ENCODE measurements at places on chromosomes 6 and 20.
A peak's percentile ranks its signal among the peaks of the same experiment; 100 is the strongest.

GRCh38 chr6:82362878-82363427 is 664 bp upstream of the TPBG start:
- peak; percentile 90 for DNase-seq

GRCh38 chr6:91480402-91480801 is 893.5 kb upstream of the MAP3K7 start:
- DNase-seq, result no peak

GRCh38 chr6:26254724-26255123 is 110.3 kb upstream of the BTN3A2 start:
- DNase-seq, result no peak

DNA sequence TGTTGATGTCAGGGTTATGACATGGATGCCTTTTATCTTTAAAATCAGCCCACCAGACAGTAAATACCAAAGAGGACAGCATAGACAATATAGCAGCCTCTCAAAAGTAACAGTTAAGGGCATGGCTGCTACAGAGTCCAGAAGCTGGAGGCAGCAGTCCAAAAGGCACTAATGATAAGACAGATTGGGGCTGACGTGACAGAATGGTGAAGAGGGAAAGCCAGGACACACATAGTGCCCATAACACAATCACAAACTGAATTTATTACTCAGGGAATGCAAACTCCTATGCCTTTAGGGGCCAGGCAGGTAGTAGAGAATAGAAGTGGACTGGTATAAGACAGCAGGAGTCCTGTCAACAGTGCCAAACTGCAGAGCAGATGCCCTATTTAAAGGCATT is 40.7 kb downstream of the TP53INP2 start:
- no peak for DNase-seq

DNA sequence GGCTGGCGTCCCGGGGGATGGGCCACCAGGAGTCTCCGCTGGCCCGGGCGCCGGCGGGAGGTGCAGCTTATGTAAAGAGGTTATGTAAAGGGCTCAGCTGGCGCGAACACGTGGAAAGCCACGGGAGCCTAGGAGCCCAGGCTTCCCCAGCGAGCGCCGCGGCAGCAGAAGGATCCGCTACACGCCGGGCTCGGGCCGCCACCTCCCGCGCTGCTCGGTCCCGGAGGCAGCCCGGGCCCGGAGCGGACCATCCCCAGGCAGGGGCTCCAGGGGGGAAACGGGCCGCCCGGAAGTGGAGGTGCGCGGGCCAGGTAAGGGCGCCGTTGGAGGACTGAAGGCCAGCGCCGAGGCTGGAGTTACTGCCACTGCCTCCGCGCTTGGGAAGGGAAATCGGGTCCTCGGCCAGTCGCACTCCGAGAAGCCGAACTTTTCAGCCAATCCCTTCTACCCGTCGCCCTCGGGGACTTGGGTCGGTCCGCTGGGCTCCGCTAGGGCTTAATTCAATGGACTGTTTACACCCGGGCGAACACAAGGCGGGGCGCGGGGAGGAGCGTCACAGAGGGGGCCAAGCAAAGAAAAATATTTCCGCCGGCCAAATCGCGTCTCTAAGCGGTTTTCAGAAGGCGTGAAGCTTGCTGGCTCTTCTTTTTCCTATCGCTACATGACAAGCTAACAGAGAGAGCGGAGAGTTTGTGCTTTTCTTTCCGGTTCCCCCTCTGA is 398 bp downstream of the STK35 start:
- peak; percentile 96 for DNase-seq

GRCh38 chr6:138235693-138236092 is 17.4 kb upstream of the PBOV1 start:
- DNase-seq, result no peak

GRCh38 chr6:167956983-167957492 is 40.4 kb upstream of the KIF25 start:
- DNase-seq, result no peak

GRCh38 chr6:13465734-13466133 is 21.7 kb downstream of the GFOD1 start:
- DNase-seq, result no peak

- no peak for DNase-seq
Observed at GRCh38 chr6:42693725-42694323, 28.6 kb downstream of the PRPH2 start.

- no peak for DNase-seq
Observed at GRCh38 chr6:10441655-10442009, 26.8 kb upstream of the TFAP2A start.

DNA sequence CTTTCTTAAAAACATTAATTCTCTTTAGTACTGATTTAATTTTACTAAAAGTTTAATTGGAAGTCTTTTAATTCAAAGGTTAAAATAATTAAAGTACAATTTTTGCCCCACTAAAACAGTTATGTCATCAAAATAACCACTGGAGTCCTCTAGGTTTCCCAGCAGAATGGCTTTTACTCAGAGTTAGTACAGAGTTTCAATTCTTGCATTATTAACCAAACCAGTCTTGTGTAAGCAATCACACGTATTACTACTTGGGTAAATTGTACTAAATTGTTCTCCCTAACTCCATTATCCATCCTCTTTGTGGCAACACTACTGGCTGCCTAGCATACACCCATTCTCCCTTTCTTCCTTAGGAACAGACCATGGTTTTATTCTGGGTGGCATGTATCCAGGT is 36.9 kb downstream of the CDK19 start:
- no peak for DNase-seq

- DNase-seq, result peak; percentile 10
Observed at GRCh38 chr6:24484657-24485323, 4.6 kb downstream of the GPLD1 start.

DNA sequence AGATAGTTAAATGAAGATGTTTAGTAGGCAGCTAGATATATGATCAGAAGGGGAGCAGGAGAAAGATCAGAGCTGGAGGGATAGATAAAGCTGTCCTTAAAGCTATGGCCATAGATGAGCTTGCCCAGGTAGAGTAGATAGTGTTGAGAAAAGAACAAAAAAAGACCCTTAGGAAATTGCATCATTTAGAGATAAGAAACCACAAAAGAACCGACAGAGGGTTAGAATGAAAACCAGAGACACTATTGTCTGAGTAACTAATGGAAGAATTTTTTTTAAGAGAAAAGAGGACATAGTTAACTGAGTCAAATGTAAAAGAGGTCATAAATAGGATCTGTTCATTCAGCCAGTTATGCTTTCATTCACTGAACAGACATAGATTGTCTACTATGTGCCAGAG is 101.8 kb downstream of the TNFAIP3 start:
- no peak for DNase-seq

GRCh38 chr6:123676793-123677192 is 40.0 kb upstream of the TRDN start:
- DNase-seq, result no peak

DNA sequence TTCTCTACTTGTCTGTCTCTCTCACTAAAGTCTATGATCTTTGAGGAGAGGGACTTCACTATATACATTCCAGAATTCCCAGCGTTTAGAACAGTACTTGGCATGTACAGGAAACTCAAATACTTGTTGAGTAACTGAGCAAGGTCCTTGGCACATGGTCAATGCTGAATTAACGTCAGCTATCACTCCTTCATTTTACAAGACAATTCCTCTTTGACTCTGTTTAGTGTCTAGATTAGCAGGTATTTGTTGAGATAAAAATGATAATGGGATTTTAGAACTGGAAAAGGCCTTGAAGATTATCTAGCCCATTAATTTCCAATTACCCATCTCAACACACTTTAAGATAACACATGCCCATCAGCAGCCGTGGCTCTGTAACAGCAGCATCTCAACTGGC is 6.6 kb upstream of the GUCA1B start:
- no peak for DNase-seq

- DNase-seq, result peak; percentile 89
Observed at GRCh38 chr6:26327450-26328264, 37.3 kb upstream of the BTN3A2 start.

DNA sequence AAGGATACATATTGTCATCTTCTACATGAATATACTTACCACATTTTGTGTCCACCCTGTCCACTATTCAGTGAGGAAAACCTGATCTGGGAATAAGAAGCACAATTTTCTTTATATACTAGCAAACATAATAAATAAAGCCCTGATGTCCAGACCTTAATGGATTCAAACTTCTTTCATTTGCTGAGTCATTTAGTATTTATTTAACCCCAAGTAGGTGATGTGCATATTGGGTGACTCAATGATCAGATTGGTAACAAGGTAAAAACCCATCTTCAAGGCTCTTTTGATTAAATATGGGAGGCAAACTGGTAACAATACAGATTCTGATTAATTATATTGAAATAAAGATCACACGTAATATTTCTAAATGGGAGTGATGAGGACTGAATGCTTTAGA is 1159.8 kb upstream of the EYS start:
- DNase-seq, result peak; percentile 17

- DNase-seq, result no peak
Observed at GRCh38 chr6:39664173-39664572, 61.0 kb downstream of the KIF6 start.

DNA sequence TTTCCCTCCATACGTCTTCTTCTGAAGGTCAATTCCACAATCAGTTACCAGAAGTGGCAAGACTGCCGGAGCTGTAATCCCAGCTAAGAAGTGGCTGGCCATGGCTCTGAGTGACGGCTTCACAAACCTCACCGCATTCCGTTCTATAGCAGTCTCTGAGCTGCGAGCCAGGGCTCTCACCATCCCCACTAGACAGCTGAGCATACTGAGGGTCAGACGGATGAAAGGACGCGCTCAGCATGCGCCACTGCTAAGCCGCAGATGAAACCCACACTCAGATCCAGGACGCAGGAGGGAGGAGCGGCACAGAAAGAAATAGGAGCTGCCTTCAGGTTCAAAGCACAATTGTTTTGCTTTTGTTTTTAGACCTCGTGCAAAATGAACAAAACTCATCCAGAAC is 97.9 kb downstream of the ANKRD60 start:
- DNase-seq, result peak; percentile 58

GRCh38 chr20:12815778-12816408 is 192.9 kb upstream of the SPTLC3 start:
- DNase-seq, result no peak

DNA sequence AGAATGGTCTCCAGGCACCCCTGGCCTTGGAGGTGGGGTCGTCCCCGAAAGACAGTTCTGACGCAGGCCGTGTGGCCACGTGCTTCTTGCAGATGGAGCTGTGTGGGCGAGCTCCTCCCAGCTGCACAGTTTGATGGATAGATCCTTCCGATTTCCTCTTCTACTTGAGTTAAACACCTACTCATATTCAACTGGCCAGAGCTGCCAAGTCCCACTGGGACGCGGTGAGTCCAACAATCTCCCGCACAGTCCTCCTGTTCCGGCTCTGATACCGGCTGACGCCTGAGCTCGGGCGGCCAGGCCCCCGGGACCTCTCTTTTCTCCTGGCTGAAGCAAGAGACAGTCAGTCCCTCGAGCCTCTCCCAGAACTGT is 57.9 kb upstream of the DACT2 start:
- no peak for DNase-seq

DNA sequence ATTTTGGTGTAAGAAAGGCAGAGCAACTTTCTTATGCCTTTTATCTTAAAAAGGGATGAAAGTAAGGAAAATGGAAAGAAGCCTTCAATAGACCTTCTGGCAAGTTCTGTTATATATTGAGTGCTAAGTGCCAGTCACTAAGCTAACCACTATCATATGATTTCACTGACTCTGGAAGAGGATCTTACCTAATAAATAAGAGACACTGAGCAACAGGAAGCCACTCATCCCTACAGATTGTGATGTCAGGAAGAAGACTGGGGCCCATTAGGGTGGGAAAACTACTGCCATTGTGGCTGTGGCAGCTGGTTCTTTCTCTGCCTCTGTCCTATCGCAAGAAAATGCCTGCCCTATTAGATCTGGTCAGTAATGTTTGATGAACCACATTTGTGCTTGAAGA is 89.6 kb downstream of the AIG1 start:
- no peak for DNase-seq

- no peak for DNase-seq
Observed at GRCh38 chr6:32177183-32177787, 920 bp upstream of the RNF5 start.

DNA sequence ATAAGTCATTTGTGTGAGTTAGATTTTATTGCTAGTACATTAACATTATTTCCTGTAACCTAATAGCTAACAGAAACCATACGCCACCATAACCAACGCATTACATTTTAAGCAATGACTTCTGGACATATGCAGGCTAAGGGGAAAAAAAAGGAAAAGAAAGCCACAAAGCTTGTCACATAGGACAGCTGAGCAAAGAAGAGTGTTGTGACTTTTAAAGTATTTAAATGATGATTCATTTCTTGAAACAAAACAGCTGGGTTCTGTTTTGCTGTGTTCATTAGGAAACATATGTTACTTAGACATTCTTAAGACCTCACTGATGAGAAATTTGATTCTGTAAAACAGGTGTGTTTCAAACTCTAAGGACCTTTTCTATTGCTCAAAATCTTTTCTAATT is 171.4 kb downstream of the COL9A1 start:
- no peak for DNase-seq

DNA sequence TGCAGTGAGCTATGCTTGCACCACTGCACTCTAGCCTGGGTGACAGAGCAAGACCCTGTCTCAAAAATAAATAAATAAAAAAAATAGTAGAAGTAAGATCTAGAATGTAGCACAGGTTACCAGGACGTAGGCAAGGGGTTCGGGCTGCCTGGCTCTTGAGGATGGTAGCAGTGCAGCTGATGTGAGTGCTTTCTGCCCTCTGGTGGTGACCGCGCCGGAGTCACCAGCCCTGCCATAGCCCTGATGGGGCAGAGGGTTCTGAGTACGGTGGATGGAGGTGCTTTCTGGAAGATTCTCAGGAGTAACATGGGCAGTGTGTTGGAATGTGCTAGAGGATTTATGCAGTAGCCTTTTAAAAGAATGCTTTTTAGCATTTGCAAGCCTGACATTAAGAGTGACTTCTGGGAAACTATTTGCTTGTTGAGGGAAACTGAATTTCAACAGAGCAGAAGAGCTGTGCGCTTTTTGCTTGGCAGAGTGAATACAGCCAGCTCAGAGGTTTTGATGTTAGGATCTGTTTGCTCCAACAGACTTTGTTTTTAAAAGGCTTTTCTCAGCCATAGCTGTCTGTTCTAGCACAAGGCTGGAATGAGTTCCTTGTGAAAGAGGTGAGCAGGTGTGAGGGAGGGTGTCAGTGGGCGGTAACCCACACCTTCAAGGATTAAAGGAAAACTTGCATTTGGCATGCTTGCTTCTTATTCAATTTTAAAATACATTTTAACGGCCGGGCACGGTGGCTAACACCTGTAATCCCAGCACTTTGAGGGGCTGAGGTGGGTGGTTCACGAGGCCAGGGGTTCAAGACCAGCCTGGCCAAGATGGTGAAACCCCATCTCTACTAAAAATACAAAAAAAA is 65.9 kb downstream of the PTPN1 start:
- peak; percentile 54 for DNase-seq

Data from astrocyte of the spinal cord (primary cell).